ENCODE measurements at places on chromosomes 2 and 18. TPM values are rescaled to one million over a fixed set of nuclear protein-coding genes. Genes with fewer than 3 reads are reported as not detected.

DNA sequence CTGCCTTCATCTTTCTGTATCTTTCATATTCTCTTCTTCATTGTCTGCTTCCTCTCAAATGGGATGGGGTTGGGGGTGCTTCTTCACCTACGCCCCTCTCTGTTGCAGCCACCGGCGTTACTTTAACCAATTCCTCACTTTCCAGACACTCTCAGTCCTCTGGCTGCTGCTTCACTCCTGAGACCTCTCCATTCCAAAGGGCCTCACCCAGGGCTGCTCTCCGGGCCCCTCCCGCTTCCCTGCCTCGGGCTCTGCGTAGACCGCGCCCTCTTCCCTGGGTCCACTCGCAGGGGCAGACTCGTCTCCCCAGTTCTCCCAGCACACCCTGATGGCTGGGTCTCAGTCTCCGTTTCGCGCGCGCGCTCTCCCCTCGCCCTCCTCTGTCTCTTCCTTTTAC is 926 bp downstream of the SERPINB8 start:
- no peak for DNase-seq

DNA sequence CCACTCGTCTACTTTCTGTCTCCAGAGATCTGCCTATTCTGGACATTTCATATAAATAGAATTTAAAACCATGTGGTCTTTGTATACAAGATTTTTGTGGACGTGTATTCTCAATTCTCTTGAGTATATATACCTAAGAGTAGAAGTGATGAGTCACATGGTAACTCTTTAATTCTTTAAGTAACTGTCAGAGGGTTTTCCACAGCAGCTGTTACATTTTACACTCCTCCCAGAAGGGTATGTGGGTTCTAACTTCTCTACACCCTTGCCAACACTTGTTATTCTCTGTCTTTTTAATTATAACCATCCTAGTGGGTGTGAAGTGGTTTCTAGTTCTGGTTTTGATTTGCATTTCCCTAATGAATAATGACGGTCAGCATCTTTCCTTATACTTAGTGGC is 70.9 kb downstream of the MAP3K20 start:
- no peak for DNase-seq

DNA sequence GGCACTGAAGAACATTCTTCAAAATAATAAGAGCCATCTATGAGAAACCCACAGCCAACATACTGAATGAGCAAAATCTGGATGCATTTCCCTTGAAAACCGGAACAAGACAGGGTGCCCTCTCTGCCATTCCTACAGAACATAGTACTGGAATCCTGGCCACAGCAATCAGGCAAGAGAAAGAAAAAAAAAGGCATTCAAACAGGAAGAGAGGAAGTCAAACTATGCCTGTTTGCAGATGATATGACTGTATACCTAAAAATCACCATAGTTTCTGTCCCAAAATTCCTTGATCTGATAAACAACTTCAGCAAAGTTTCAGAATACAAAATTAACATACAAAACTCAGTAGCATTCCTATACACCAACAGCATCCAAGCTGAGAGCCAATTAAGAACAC is 119.5 kb upstream of the PARD3B start:
- DNase-seq: no peak

GRCh38 chr2:43269706-43270105 is 43.3 kb upstream of the ZFP36L2 start:
- no peak for DNase-seq

DNA sequence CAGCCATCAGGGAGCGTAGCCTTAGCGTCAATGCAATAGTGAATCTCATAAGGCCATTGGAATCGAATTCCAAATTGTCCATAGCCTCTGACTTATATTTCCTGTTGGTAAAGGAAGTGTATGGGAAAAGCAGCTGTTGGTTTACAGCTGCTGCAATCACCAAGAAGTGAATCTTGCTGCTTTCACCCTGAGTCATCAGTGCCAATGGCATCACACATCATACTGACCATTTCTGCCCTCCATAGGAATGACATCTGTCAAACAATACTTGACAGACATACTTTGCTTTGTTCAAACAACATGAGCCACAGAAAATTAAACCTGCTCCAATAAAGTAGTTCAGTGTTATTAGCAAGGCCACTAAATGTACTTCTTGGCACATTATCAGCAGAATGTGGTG is 111.2 kb upstream of the KLHL29 start:
- no peak for DNase-seq

TCF7L1 gene
- 0.90 TPM for total RNA-seq

DNA sequence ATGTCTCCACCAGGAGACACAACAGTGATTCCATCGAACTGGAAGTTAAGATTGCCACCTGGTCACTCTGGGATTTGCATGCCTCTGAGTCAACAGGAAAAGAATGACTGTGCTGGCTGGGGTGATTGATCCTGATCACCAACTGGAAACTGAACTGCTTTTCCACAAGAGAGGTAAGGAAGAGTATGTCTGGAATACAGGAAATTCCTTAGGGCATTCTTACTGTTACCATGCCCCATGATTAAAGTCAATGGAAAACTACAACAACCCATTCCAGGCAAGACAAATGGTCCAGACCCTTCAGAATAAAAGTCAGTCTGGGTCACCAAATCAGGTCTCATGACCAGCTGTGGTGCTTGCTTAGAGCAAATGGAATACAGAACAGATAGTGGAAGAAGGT is 12.0 kb upstream of the DDX1 start:
- DNase-seq: no peak

GBX2 gene
- total RNA-seq: not detected

Data from thymus (tissue), 14 donors.